ENCODE measurements at places on chromosomes 12 and 14. TPM values are rescaled to one million over a fixed set of nuclear protein-coding genes. Genes with fewer than 3 reads are reported as not detected.

DNA sequence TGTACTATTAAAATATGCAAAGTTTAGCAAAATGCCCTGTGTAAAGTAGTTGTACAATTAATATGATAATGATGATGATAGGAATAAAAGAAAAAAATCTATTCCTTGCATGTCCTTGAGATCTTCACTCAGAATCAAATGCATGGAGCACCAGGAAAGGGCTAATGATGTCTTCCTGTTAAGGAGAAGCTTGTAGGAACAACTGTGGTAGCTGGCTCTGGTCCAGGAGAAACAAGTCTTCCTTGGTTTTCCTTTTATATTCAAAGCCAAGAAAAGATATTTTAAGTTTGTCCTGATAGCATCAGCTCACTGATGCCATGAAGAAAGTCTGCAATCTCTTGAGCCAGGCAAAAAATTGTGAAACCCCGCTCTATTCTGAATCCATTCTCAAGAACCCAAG lies 138.9 kb downstream of the PIK3C2G start:
- no peak for DNase-seq
- H3K4me1 ChIP-seq = no peaks in the 10 kb centered on the region
- H3K36me3 ChIP-seq = no peaks in the 10 kb centered on the region
- H3K27me3 ChIP-seq = no peaks in the 10 kb centered on the region

GRCh38 chr14:91115986-91116770 lies 2.3 kb downstream of the DGLUCY start:
- no peak for DNase-seq
- H3K27me3 ChIP-seq = no peaks in the 10 kb centered on the region
- H3K36me3 ChIP-seq = peaks cover 3% of the 10 kb centered on the region
- H3K4me1 ChIP-seq = peaks cover 53% of the 10 kb centered on the region

OR6C2 gene
- not detected for total RNA-seq

- no peak for DNase-seq
- no peak overlapping the region for H3K27ac ChIP-seq
- H3K27me3 ChIP-seq = no peaks in the 10 kb centered on the region
- no peaks in the 10 kb centered on the region for H3K4me1 ChIP-seq
- H3K36me3 ChIP-seq = no peaks in the 10 kb centered on the region
Observed at GRCh38 chr12:91001306-91001705, 3.5 kb downstream of the EPYC start.

MANSC1 gene
- total RNA-seq = 0.83 TPM

AP1G2 gene
- 293 TPM for total RNA-seq

KRT3 gene
- total RNA-seq = not detected

PIGH gene
- 42.1 TPM for total RNA-seq

- H3K4me1 ChIP-seq = peaks cover 38% of the 10 kb centered on the region
- no peak for DNase-seq
- peak overlapping the region; percentile 2 for H3K4me3 ChIP-seq
- no peak overlapping the region for H3K27ac ChIP-seq
- no peaks in the 10 kb centered on the region for H3K27me3 ChIP-seq
- no peaks in the 10 kb centered on the region for H3K36me3 ChIP-seq
Observed at GRCh38 chr14:64990296-64990695, 3.6 kb downstream of the FNTB start.

LRCOL1 gene
- total RNA-seq = not detected

SRRM4 gene
- not detected for total RNA-seq

GRCh38 chr14:91376547-91377477 lies 40.8 kb downstream of the CCDC88C start:
- H3K36me3 ChIP-seq = no peaks in the 10 kb centered on the region
- H3K27me3 ChIP-seq = no peaks in the 10 kb centered on the region
- no peak for DNase-seq
- peak overlapping the region; percentile 21 for H3K4me3 ChIP-seq
- H3K27ac ChIP-seq = peak overlapping the region; percentile 72
- H3K4me1 ChIP-seq = peaks cover 97% of the 10 kb centered on the region

DNA sequence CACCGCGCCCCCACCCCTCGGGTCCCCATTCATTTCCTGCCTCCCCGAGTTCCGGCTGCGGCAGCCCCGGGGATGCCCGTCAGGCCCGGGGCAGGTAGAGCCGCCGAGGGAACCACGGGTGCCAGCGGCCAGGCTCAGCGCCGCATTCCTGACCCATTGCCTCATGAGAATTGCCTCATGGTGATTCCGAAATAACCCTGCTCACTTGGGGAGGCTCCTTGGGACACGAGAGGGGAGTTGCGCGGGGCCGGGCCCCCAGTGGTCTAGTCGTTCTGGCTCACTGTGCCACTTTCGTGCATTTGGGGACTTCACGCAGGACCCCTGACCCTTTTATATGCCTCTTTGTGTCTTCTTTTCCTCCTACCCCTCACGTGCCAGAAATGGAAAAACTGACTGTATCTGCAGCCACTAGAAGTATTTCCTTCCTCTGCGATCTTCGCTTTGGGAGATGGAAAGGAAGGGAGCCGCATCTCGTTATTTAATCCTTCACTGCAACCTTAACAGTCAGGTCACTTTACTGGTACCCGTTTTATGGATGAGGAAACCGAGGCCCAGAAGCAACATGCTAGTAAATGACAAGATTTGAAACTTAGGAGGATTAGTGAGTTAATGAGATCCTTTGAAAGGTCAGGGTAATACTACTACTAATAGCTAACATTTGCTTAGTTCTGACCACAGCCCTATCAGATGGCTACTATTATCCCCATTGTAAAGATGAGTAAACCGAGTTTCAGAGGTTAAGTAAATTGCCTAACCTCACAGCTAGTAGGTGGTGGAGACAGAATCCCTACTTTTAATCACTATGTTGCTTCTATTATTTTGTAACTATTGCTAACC lies 768 bp downstream of the PTPN11 start:
- H3K4me3 ChIP-seq = peak overlapping the region; percentile 100
- DNase-seq = no peak
- no peaks in the 10 kb centered on the region for H3K36me3 ChIP-seq
- peak overlapping the region; percentile 91 for H3K27ac ChIP-seq

GRCh38 chr14:45028107-45028626 lies 55.7 kb upstream of the PRPF39 start:
- H3K4me1 ChIP-seq = no peaks in the 10 kb centered on the region
- H3K4me3 ChIP-seq = no peak overlapping the region
- no peak for DNase-seq
- H3K27me3 ChIP-seq = no peaks in the 10 kb centered on the region

SMCO2 gene
- total RNA-seq = not detected

DNA sequence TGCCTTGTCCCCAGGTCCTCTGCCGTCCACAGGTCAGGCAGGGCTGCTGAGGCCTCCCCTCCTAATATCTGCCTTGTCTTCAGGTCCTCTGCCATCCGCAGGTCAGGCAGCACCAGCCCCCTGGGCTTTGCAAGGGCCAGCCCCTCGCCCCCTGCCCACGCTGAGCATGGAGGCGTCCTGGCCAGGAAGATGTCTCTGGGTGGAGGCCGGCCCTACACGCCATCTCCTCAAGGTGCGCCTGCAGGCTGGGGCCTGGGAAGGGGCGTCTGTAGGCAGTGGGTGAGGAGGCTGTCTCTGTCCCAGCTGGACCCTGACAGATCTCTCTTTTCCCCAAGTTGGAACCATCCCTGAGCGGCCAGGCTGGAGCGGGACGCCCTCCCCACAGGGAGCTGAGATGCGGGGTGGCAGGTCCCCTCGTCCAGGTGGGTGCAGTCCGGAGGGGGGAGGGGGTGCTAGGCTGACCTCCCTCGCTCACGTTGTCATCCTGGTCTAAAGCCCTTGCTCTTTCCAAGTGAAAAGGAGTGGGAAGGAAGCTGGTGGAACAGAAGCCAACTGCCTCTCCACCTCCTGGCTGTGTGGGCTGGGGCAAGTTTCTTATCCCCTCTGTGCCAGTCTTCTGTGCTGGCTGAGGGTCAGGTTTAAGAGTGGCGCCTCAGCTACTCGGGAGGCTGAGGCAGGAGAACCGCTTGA lies 13.9 kb upstream of the PUS1 start:
- no peaks in the 10 kb centered on the region for H3K4me1 ChIP-seq
- H3K27ac ChIP-seq = no peak overlapping the region
- H3K27me3 ChIP-seq = no peaks in the 10 kb centered on the region
- H3K4me3 ChIP-seq = no peak overlapping the region

CMKLR1 gene
- 8.8 TPM for total RNA-seq

- H3K4me3 ChIP-seq = no peak overlapping the region
- H3K36me3 ChIP-seq = no peaks in the 10 kb centered on the region
- DNase-seq = no peak
- H3K4me1 ChIP-seq = no peaks in the 10 kb centered on the region
Observed at GRCh38 chr14:93262446-93262845, 55.4 kb downstream of the UBR7 start.

- H3K27me3 ChIP-seq = peaks cover 12% of the 10 kb centered on the region
- DNase-seq = no peak
- no peak overlapping the region for H3K4me3 ChIP-seq
- H3K4me1 ChIP-seq = peaks cover 9% of the 10 kb centered on the region
Observed at GRCh38 chr12:51589060-51589459, 2.0 kb upstream of the SCN8A start.

NUAK1 gene
- 0.08 TPM for total RNA-seq

DNA sequence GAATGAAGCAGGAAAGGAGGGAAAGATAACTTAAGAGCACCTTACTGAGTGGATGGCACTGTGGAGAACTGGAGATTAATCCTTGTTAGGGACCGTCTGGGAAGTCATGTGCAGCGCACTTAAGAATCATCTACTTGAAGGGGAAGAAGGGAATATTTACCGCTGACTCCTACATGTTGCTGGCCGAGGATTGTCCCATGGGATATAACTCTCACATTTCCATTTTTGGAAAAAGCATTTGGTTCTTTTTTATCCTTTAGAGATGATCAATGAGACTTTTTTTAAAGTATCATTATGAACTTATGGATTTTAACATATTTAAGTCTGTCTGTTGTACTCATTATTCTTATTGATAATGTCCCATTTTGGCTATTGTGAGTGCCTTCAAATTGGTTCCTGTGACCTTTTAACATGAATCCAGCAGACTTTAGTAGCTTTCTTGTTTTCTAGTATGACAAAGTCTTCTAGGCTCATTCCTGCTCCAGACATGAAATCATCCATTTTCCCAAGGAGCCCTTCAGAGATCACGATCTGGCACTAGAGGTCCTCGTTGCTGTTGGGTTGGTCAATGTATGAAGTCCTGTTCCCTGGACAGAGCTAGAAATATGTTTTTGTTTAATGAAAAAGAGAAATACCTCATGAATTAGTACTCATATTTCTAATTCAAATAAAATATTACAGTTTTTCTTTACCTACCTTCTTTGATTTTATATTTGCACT lies 20.2 kb upstream of the FAM234B start:
- no peaks in the 10 kb centered on the region for H3K27me3 ChIP-seq
- DNase-seq = no peak
- no peaks in the 10 kb centered on the region for H3K4me1 ChIP-seq
- H3K27ac ChIP-seq = no peak overlapping the region
- H3K36me3 ChIP-seq = no peaks in the 10 kb centered on the region

ARHGAP5 gene
- 51.4 TPM for total RNA-seq

ACSM4 gene
- not detected for total RNA-seq

MGP gene
- 1.7 TPM for total RNA-seq

GRCh38 chr12:33575346-33575745 lies 135.7 kb upstream of the SYT10 start:
- H3K4me1 ChIP-seq = no peaks in the 10 kb centered on the region
- no peaks in the 10 kb centered on the region for H3K36me3 ChIP-seq
- H3K27ac ChIP-seq = no peak overlapping the region
- no peaks in the 10 kb centered on the region for H3K27me3 ChIP-seq

GRCh38 chr12:27396216-27396815 lies 50.2 kb upstream of the SMCO2 start:
- no peak overlapping the region for H3K27ac ChIP-seq
- no peaks in the 10 kb centered on the region for H3K4me1 ChIP-seq
- H3K4me3 ChIP-seq = no peak overlapping the region
- DNase-seq = no peak

DNA sequence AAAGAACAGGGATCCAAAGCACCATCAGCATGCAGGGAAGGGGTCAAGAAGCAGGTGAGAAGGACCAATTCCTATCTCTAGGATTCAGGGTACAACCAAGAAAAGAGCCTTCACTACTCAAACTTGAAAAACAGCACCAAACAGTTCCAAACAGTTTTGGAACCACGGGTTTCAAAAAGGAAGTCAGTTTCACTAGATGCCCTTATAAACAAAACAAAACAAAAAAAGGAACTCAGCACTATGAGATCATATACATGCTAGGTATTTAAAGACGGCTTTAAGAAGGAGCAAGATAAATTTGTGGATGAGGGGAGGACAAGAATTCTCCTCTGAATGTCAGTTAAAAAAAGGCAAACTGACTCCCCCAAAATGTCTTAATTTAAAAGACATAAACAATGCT lies 6.0 kb downstream of the INSM2 start:
- H3K27me3 ChIP-seq = peaks cover 2% of the 10 kb centered on the region
- DNase-seq = no peak
- H3K4me1 ChIP-seq = no peaks in the 10 kb centered on the region
- no peaks in the 10 kb centered on the region for H3K36me3 ChIP-seq
- no peak overlapping the region for H3K4me3 ChIP-seq
- no peak overlapping the region for H3K27ac ChIP-seq

GRCh38 chr12:49706351-49707127 lies 666 bp downstream of the FMNL3 start:
- H3K4me1 ChIP-seq = peaks cover 32% of the 10 kb centered on the region
- no peaks in the 10 kb centered on the region for H3K36me3 ChIP-seq
- peak overlapping the region; percentile 92 for H3K27ac ChIP-seq

GRCh38 chr14:97349463-97349862 lies 552.3 kb downstream of the VRK1 start:
- no peak overlapping the region for H3K27ac ChIP-seq
- no peaks in the 10 kb centered on the region for H3K27me3 ChIP-seq
- no peak for DNase-seq
- H3K36me3 ChIP-seq = no peaks in the 10 kb centered on the region
- H3K4me3 ChIP-seq = no peak overlapping the region

GRCh38 chr14:32648434-32648833 lies 290.2 kb upstream of the NPAS3 start:
- H3K27ac ChIP-seq = no peak overlapping the region
- H3K36me3 ChIP-seq = no peaks in the 10 kb centered on the region
- no peaks in the 10 kb centered on the region for H3K27me3 ChIP-seq
- H3K4me3 ChIP-seq = no peak overlapping the region
- DNase-seq = no peak
- no peaks in the 10 kb centered on the region for H3K4me1 ChIP-seq

Data from naive thymus-derived CD4-positive, alpha-beta T cell (primary cell).